Effector memory CD4-positive, alpha-beta T cell (primary cell): ENCODE measurements at places on chromosomes 13 and 19.

GRCh38 chr19:1780272-1780958, 27.1 kb downstream of the ONECUT3 start:
- DNase-seq: no peak

DNA sequence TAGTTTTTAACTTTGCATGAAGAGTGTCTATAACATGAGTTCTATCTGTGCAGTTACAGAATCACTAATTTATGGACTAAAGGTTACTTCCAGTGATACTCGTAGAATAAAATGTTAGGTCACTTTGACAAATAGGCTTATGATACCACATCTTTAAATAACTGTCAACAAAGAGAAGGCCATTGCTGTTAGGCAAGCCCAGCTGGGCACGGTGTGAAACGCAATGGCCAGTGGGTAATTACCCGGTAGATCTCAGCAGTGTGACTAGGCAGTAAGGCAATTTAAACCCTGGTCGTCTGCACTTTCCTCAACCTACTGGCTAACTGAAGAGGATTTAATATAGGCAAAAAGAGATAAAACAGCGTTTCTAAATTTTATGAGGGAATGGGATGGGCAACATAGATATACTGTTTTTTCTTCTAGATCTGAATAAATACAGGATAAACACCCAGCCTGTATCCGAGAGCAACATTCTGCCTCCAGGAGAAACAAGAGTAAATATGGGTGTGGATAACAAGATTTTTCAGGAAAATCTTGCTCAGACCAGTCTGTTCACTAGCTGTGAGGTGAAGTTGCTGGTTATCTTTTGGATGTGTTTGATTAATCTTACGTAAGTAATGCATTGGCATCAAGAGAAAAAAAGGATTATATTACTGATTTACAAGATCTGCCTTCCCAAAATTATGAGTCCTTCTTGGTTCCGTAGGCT, 631.3 kb downstream of the EFNB2 start:
- no peak for DNase-seq

- no peak for DNase-seq
These were observed 171.4 kb downstream of the FOXO1 start for GRCh38 chr13:40494946-40495620.

- DNase-seq: no peak
These were observed 139.4 kb upstream of the TSC22D1 start for GRCh38 chr13:44715287-44716230.

GRCh38 chr19:1073063-1073955, 6.3 kb downstream of the ARHGAP45 start:
- DNase-seq: no peak

- no peak for DNase-seq
These were observed 6.2 kb upstream of the SMG9 start for GRCh38 chr19:43760941-43761340.

- DNase-seq: no peak
These were observed 629.7 kb downstream of the LIG4 start for GRCh38 chr13:107585469-107586180.

- peak; percentile 71 for DNase-seq
These were observed 7.6 kb downstream of the EGLN2 start for GRCh38 chr19:40806423-40807146.

DNA sequence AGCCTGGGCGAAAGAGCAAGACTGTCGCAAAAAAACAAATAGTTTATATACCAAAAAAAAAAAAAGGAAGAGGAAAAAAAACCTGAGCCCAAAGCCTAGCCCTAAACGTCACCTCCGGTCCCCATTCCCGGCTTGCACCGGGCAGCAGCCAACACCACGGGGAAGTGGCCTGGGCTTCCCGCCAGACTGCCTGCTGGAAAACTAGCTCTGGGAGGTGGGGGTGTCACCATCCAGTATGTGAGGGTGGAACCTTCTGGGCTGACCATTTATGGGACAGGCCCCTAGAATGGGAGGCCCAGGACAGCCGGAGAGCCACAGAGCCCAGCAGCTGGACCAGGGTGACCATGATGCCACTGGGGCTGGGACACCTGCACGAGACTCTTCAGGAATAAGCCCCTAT, 37.3 kb downstream of the IL12RB1 start:
- no peak for DNase-seq

- DNase-seq: no peak
These were observed 13.8 kb downstream of the CEACAM1 start for GRCh38 chr19:42514449-42514848.

- no peak for DNase-seq
These were observed 181.5 kb downstream of the FOXO1 start for GRCh38 chr13:40484974-40485373.
